ENCODE measurements at places on chromosomes 1 and 21.

- no peak for DNase-seq
Observed at GRCh38 chr1:65840683-65841082, 48.0 kb downstream of the PDE4B start.

DNA sequence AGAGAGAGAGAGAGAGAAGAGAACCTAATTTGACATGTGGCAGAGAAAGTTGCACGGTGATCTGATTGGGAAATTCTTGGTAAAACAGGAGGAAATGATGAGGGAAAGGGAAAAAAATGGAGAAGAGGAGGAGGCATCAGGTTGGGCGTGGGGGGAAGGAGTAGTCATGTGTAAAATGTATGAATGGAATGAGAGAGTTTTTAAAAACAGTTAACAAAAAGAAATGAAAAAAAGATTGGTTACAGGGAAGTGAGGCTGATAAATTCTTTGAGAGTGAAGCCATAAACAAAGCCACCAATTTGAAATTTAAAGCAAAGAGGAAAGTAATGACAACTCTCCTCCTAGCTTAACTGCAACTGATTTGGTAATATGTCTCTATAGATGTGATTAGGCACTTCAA is 409.2 kb downstream of the USH2A start:
- DNase-seq = no peak

DNA sequence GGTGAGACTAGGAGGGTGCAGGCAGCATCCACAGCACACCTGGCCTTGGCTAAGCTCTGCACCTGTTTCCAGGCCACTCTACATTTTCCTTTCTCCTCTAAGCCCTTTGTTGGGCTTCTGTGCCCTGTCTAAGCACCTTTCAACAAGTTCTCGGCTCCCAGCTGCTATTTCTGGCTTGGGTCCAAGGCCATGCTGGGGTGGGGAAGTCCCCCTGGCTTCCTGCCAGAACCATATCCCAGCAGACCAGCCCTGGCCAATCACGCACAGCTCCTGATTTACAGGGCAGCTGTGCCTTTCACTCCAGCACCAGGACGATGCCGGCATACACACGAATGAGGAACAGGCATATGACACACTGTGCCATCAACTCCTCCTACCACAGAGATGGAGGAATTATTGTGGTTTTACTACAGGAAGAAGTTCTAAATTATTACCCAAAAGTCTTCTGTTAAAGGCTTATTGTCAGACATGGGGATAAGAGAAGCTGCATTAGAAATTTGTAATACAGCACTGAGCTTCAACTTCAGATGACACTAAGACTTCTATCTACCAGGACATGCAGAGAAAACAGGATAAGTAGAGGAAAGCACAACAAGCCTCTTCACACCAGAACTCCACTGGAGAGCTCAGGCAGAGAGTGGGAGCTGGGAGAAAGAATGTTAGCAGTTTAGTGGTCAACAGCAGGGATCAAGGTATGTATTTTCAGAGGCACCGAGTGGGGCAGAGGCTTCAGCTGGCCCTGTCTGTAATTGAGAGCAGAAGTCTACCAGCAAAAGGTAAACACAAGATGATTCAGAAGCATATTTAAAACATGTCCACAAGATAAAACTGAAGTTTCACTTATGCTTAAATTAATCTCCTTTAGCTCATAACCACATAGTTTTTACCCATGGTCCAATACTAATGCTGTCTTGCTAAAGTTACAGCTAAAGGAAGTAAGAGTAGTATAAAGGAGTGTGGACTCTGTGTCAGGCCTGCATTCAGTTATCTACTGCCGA is 37.4 kb downstream of the TRIT1 start:
- DNase-seq = peak; percentile 57

DNA sequence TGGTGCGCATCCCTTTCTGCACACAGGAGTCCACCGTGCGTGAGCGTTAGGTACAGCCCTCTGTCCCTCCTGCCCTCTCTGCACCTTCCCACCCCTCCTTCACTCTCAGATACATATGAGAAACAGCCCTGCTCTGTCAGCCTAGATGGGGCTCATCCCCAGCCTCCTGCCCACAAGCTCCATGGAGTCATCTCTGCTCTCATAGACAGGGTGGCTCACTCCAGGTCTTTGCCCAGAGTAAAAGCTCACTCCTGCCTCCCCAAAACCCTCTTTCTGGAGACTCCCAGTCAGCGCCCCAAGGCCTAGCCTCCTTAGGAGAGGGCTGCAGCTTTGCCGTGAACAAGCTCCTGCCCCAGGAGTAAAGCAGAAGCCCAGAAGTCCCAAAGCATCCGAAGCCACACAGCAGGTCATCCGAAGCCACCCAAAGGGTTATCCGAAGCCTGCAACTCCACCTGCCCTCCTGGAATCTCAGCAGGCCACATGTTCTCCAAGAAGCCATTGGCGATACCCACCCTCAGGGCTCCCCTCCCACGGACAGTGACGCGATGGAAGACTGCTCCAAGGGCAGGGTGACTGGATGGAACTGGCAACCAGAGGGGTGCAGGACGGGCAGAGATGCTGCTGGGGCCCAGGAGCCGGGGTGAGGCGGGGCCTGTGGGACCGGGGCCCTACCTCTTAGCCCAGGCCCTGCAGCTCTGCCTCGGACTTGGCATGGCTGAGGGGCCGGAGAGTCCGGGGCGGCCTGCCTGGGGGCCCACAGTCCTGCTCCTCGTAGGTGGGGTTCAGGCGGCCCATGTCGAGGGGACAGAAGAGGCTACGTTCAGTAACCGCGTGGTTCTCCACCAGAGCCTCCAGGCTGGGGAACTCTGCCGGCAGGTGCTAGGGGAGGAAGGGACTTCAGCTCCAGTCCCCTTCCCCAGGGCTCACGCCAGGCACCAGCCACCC is 3.6 kb upstream of the KIF17 start:
- DNase-seq = peak; percentile 48

DNA sequence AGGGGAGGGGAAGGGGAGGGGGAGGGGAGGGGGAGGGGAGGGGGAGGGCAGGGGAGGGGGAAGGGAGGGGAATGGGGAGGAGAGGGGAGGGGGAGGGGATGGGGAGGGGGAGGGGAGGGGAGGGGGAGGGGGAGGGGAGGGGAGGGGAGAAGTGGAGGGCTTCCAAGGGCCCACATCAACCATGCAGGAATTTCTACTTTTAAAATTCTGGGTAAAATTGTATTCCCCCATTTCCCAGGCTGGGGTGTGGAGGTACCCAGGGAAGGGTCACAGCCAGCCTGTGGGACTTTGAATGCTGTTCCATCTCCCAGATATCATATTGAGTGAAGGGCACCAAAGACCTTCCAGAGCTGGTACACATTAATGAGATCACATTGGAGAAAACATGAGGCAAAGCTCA is 126.9 kb upstream of the ETS2 start:
- DNase-seq = no peak

DNA sequence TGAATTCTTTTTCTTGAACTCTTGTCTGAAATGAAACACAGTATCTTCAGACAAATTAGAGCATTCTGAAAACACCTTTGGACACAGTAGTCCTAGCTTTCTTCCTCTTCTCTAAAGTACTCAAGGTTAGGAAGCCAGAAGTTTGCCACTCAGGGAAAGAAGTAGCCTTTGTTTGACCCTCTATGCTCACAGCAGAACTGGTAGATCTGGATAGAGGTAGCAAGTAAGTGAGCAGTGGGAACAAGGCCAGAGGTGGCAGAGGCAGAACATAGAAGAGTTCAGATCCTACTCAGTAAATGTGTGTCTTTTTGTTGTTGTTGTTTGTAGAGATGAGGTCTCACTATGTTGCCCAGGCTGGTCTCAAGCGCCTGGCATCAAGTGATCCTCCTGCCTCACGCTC is 7.4 kb upstream of the PIGR start:
- DNase-seq = peak; percentile 53

GRCh38 chr1:15849775-15850324 is 2.3 kb downstream of the SPEN start:
- no peak for DNase-seq

DNA sequence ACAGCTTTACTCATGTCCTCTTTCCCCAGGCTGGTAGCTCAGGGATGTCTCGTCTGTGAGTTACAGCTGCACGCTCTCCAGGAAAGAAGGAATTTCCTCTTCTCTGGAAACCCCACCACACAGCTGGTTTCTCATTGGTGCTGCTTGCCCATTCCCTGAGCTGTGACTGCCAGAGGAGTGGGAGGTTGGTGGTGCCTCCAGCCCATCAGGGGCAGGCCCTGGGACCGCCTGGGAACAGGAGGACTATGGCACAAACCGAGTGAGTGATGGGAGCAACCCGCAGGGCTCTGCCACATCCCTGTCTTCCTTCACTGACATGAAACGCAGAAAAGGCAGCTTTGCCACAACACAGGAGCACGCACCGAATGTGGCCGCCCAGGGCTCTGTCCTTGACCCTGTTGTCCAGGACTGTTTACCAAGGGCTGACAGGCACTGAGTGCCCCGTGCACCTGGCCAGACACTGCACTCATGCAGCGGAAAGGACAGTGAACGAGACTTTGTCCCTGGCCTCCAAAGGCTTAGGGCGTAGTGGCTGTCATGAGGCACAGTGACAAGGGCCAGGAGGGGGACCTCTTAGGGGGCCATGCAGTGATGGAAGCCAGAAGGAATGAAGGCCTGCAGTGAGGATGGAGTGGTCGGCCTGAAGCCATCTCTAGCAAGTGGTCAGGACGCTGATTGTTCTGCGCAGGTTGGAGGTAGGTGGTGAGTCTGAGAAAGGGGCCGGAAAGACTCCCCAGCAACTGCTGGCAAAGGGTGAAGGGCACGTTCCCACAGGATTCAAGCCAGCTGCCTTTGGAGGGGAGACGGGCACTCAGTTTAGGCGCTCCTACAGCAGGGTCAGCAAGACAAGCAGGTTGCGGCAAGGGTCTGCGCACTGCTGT is 1.7 kb upstream of the CCNL2 start:
- no peak for DNase-seq

GRCh38 chr1:214640431-214641213 is 37.6 kb downstream of the CENPF start:
- no peak for DNase-seq

DNA sequence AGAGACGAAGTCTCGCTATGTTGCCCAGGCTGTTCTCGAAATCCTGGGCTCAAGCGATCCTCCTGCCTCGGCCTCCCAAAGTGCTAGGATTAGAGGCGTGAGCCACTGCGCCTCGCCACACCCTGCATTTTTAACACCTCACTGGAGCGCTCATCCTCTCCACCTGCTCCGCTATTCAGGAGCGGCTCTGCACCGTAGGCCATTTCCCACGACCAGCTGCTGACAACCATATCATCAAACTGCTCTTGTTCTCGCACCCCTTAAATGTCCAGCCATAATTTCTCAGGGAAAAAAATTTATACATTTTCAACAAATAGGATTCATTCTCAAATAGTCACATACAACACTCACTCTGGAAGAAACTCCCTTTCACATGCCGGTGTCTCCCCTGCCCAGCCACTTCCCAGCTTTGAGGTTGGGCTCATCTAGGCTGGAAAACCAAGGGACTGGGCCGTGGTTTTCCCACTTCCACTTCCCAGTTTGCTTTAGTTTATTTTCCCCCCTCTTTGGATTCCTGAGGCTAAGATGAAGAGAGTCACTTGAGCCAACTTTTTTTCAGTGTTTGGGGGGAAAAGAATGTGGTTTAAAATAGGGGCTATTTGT is 639 bp upstream of the IPO9 start:
- DNase-seq = no peak

GRCh38 chr1:157715736-157716135 is 15.2 kb upstream of the FCRL3 start:
- peak; percentile 71 for DNase-seq

DNA sequence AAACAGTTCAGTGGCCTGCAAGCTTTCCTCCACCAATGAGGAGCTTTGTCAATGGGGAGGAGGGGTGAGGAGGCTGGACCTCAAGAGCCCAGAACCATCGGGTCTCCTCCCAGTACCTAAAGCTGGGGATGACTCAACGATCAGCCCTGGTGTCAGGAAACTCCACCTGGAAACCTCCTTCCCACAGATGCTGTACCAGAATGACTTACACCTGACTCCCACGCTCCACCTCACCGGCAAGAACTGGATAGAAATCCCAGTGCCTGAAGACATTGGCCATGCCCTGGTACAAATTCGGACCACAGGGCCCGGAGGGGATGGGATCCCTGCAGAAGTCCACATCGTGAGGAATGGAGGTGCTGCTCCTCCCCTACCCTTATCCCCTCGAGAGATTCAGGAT is 11.4 kb downstream of the TMEM81 start:
- no peak for DNase-seq

DNA sequence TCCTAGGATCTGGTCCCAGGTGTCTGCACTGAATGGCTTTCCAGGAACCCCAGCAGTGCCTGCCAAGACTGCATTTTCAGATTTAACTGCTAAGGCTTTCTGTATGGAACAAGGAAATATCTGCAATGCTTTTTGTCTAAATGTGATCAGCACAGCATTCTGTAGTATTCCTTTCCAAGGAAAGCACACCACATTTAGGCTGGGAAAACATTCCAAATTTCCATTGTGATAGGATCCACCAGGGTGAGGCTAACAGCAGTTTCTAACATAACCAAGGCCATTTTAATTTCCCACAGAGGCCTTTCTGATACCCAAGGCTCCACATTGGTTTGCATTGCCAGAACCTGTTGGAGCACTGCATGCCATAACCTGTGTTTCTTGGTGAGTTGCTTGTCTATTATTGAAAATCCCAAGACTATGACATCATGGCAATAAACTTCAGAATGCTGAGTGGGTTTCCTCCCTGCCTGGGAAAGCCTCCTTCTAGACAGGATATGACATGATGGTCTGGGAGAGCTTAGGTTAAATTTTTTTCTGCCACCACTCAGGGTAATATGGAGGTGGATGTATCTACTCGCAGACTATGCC is 23.3 kb upstream of the PTGFRN start:
- no peak for DNase-seq

GRCh38 chr1:225544924-225545323 is 108.0 kb downstream of the ENAH start:
- no peak for DNase-seq

DNA sequence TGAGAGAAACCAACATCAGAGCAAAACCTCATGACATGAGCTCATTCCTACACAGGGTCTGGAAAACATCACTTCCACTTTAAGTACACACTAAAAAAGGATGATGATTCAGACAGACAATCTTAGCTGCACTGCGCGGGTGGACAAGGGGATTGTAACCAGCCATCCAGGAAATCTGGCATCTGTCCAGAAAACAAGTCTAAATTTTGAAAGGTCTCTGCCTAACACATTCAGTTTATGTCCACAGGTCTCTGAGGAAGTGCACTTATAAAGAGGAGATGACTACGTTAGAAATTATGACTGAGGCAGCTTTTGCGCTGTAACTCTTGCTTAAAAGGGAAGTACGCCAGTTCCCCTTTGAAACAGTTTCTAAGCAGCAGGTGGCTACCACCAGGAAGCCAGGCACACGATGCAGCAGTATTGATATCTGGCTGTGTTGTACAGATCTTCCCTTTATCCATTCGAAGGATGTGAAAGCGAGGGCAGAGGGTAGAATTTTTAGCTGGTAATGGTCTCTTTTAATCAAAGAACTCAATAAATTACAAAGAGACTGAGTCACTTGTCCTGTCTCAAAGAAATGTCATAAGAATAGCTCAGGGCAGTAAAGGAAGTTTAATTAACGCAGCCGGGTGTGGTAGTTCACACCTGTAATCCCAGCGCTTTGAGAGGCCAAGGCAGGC is 128.0 kb downstream of the SETD4 start:
- no peak for DNase-seq

GRCh38 chr1:150507912-150508864 is at the start of gene ECM1:
Gene ECM1 (plus strand): TSS chr1:150508109. CDS start chr1:150508210, 101 bp downstream.
- DNase-seq = no peak

- DNase-seq = no peak
Observed at GRCh38 chr1:25616987-25617624, 515 bp downstream of the MAN1C1 start.

- peak; percentile 88 for DNase-seq
Observed at GRCh38 chr21:32411350-32412161, 950 bp upstream of the EVA1C start.
